ENCODE measurements at places on chromosomes 3 and 15.

GRCh38 chr3:140391061-140391460 is 286.8 kb upstream of the TRIM42 start:
- no peak for DNase-seq

DNA sequence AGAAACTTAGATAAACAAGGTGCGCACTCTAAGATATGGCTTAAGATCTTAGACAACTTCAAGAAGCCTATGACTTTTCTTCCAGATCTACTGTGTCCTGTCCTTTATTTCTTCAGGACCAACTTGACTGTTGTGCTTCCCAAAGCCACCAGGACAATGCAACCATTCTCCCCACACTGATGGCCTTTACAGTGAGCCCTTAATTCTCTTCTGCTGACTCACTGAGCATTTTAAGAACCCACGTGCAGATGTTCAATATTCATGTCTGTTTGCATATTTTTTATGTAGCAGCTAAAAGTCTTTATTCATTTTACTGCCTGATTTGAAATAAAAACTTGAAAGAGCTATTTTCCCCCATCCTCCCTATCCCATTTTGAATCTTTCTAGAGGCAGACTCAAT is 103.3 kb upstream of the SLC2A2 start:
- no peak for DNase-seq

GRCh38 chr3:171175741-171176234 is 149.3 kb upstream of the SLC2A2 start:
- DNase-seq: no peak

DNA sequence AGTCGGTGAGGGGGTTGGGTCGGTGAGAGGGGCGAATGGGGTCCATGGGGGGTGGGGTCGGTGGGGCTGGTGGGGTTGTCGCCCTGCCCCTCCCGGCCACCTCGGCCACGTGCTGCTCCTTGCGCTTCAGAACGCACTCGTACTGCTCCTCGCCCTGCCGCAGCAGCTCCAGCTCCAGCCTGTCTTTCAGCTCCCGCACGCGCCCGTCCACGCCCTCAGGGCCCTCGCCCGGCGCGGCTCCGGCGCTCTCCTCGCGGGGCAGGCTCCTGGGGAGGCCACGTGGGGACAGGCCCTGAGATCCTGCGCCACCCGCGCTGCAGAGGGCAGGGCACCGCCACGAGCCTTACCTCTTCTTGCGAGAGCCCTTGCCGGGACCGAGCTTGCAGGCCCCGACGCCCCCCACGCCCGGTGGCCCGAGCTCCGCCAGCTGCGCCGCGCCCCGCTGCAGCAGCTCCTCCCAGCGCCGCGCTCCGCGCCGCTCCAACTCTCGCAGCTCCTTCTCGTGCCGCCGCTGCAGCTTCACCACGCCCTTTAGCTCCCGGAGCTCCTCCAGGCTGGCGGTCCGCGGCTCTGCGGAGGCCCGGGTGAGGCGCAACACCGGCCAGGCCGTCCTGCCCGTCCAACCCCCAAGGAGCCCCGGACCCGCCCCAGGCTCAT is 8.2 kb upstream of the ANKRD63 start:
- DNase-seq: no peak

DNA sequence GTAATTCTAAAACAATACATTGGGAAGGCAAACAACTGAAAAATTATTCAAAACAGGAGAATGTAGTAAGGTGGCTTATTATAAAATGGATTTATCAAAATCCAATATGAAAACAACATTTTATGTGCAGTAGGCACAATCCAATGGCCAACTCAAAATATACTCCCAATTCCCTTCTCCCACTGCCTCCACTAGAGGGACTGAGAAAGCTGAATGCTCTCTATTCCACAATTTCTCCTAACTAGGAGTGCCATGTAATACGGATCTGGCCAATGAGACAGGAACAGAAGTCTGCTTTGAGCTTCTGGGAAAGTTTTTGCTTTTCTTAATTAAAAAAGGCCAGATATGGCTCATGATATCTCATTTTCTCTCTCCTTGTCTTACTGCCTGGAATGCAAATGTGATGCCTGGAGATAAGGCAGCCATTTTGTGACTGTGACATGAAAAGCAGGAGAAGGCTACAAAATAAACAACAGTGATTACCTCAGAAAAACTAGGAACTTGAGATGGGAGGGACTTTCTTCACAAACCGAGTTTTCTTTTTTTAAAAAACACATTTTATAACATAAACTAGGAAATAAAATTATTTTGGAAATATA is 18.8 kb upstream of the VGLL4 start:
- DNase-seq: no peak

GRCh38 chr3:39965997-39966396 is 156.6 kb downstream of the MYRIP start:
- DNase-seq: no peak

DNA sequence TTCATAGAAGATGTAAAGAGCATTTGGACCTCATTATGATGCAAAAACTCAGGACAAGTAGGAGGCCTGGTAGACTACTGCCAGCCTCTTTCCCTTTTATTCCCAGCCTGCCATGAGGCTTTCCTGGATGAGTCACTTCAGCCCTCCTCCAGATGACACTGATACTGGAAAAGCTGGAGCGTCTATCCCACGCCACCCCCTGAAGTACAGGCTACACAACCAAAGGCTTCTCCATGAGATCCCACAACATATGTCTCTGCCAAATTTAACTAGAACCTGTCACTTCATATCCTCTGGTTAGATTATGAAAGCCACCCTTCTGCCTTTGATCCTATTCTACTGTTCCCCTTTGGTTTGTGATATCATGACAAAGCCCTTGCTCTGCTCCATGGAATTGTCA is 56.1 kb upstream of the CPNE4 start:
- DNase-seq: no peak

GRCh38 chr3:164640591-164640990 is 437.7 kb downstream of the SI start:
- DNase-seq: no peak

DNA sequence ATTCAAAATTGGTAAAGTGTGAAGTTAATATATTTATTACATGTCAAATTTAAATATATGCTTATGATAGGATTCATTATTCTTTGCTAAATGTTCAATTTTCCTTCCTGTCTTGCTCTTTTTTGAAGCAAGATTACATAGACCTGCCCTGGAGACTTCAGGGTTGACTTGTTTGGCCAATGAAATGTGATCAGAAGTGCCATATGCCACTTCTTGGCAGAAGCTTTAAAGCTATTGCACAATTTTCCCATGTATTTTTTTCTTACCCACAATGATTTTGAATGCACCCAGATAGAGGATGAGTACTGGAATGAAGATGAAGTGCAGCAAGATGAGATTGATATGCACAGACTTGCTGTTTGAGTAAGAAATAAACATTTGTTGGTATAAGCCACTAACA is 406.3 kb upstream of the BCHE start:
- DNase-seq: no peak

DNA sequence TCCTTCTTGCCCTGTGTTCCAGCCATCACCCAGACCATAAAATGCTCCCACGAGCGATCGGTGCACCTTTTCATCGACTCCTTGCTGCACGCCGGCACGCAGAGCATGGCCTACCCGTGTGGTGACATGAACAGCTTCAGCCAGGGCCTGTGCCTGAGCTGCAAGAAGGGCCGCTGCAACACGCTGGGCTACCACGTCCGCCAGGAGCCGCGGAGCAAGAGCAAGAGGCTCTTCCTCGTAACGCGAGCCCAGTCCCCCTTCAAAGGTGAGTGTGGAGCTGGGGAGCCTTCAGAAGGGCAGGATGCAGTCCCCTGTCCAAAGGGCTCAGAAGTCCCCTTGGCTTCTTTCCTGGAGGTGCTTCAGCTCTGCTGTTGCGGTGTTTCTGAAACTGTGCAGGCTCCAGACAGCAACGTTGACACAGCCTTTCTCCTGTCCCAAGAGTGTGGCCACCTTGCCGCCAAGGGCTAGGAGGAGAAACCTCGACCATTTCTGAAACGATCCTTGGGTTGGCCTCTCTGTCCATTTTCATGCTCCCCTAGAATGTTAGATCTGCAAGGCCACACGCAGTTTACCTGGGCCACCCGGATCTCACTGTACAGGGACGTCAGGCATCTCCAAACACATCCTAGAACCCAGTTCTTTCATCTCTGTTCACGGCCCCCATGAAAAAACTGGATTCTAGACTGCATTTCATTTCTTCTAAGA is 116.7 kb downstream of the LIPC start:
- no peak for DNase-seq

DNA sequence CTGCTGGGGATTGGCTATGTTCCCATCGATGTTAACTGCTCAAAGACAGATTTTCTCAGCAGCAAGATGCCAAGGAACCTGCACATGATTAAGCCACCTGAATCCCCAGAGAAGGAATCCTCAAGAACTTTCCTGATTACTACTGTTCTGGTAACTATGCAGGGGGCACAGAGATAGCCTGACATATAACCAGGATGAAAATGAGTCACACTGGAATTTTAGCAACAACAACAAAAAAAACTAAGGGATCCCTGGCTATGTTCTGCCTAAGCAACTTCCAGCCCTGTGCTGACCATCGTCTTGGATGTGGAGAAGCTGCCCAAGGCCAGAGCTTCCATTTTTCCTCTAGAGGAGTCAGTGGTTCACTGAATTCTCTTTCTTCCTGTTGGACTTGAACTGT is 13.8 kb downstream of the RIOX2 start:
- DNase-seq: no peak

- no peak for DNase-seq
Observed at GRCh38 chr3:29279286-29279685, 1.6 kb upstream of the RBMS3 start.

GRCh38 chr3:134796281-134797056 is 1.4 kb downstream of the EPHB1 start:
- DNase-seq: no peak

GRCh38 chr3:157249606-157250005 is 89.7 kb upstream of the CCNL1 start:
- no peak for DNase-seq

DNA sequence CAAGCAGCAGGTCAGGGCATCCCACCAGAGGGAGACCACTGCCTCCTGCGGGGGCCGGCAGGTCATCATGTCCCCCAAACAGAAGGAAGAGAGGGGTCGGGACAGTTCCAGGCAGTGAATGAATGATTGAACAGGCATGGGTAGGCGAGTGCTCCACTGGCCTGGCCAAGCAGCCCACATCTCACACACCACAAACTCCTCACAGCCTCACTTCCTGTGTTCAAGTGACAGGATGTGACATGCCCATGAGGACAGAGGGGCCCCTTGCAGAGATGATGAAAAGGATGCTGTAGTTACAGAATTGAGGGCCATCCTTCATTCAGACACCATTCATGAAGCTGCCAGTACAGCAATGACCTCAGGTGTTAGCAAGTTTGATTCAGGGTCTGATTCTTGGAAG is 3.7 kb downstream of the IQSEC1 start:
- peak; percentile 5 for DNase-seq

- DNase-seq: no peak
Observed at GRCh38 chr15:44317423-44318058, 29.0 kb downstream of the GOLM2 start.

- no peak for DNase-seq
Observed at GRCh38 chr3:118543832-118544231, 490.8 kb downstream of the IGSF11 start.

GRCh38 chr3:134143828-134144401 is 106.7 kb downstream of the RYK start:
- no peak for DNase-seq

DNA sequence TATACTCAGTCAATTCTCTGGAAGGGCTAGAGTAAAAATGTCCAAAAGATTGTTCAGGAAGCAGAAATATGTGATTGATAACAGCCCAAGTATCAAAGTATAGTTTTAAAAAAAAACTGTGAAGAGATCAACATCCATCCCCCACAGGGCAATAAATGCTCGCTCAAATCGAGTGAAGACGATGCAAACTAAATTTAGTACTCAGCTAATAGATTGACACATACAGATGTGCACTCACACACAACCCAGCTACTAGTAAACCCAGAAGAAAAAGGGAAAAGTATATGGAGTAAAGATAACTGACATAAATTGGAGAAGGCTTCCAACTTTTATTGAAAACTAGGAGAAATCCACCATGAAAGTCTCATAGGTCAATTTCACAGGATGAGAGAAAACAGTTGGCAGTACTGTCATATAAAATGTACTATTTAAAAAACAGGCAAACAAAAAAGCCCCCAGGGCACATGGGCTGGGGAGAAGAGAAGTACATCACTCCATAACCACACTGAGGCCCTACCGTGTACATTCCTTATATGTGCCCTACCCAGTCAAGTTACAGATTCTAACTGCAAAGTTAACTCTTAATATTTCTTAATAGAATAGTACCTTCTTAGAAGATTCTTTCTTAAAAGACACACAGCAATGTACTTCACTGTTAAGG is 125.7 kb downstream of the TBL1XR1 start:
- no peak for DNase-seq

- no peak for DNase-seq
Observed at GRCh38 chr15:91196768-91197167, 96.7 kb downstream of the SV2B start.

GRCh38 chr3:72248389-72248761 is 463.4 kb upstream of the PROK2 start:
- no peak for DNase-seq

GRCh38 chr3:16439163-16439847 is 74.2 kb downstream of the RFTN1 start:
- no peak for DNase-seq

GRCh38 chr3:20999661-21000060 is 751.3 kb downstream of the ZNF385D start:
- no peak for DNase-seq

- no peak for DNase-seq
Observed at GRCh38 chr15:34650177-34650576, 66.7 kb upstream of the GOLGA8B start.

GRCh38 chr15:71529361-71529760 is 281.0 kb upstream of the NR2E3 start:
- DNase-seq: no peak

DNA sequence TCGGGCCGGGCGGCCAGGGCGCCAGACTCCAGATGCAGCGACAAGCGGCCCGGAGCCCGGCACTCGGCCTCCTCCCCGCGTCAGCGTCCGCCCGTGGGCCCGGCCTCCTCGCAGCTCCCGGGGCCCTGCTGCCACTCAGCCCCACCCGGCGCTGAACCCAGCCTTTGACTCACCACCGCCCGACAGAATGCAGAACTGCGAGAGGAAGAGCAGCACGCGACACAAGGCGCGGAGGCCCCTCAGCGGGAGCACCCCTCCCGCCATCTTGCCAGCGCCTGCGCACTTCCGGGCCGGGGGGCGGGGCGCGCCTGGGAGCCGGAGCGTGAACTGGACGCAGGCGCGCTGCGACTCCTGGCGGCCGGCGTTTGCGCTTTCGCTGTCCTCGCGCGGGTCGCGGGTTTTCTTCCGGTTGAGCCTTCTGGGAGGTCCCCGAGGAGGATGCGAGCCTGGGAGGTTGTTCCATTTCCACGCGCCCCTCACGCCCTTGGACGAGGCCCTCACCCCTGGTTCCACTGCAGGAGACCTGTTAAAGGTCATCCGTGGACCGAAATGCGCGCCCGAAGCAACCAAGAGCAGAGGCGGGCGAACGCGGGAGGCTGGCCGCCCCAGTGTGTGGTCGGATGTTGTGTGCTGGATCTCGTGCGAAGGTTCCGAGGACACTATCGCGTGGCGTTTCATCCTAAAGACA is at the start of gene TM2D3:
Gene TM2D3 (minus strand): TSS at position 284 of the 688 bp plus-strand sequence. CDS start 20 bp downstream, at position 264.
- peak; percentile 90 for DNase-seq
